ENCODE measurements at places on chromosomes 6 and 20. TPM values are rescaled to one million over a fixed set of nuclear protein-coding genes. Genes with fewer than 3 reads are reported as not detected.
A peak's percentile ranks its signal among the peaks of the same experiment; 100 is the strongest.

Gene ALDH5A1
- total RNA-seq, result 10.4 TPM

- no peak for DNase-seq
Measured at GRCh38 chr6:53818858-53819609, 24.2 kb downstream of the LRRC1 start.

DNA sequence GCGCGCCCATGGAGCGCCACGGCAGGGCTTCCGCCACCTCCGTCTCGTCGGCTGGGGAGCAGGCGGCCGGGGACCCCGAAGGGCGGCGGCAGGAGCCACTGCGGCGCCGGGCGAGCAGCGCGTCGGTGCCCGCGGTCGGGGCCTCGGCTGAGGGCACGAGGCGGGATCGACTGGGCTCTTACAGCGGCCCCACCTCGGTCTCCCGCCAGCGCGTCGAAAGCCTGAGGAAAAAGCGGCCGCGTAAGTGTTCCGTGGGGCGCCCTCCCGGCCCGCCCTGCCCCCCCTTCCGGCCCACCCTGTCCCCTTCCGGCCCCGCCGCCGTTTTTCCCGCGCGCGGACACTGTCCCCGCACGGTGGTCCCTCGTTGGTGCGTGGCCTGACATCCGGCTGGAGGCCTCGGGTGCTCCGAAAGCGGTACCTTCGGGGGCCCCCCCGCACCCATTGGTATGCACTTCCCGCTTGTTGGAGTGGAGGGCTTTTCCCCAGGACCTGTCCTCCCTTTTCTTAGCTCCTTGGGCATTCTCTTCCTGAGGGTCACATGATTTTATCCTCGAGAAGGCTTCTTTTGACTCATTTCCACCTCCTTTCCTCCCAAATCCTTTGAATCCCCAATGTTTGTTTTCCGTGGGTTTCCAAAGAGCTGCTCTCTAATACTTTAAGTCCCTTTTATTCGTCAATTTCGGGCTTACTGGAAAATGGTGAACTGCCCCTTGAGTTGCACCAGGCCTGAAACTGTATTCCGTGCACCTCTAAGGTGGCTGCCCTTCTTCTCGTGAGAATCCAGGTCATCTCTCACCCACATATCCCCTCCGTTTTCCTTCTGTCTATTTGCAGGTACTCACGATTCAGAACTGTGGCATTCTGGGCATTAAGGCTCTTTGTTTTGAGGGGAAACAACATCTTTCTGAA lies 556 bp downstream of the PANK2 start:
- peak; percentile 69 for DNase-seq

GRCh38 chr20:61762167-61762710 lies 303.4 kb downstream of the TAF4 start:
- DNase-seq, result no peak

DNA sequence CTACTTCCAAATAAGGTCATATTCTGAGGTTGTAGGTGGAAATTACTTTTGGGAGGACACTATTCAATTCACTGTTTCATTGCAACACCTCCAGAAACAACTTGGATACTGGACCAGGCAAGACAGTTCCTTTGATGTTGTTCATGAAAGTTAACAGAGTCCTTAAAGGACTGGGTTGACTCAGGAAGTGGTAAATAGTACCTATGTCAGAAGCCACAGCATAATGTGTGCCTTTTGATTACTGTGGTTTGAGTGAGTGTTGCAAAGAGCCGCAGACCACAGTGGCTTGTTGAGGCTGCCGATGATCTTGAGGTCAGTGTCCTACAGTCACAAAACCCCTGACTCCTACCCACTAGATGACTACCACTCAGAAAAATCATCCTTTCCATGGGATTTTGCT lies 10.9 kb downstream of the IL20RA start:
- DNase-seq, result no peak

Gene GJA10
- not detected for total RNA-seq

- no peak for DNase-seq
Measured at GRCh38 chr6:132063738-132064137, 112.6 kb upstream of the CCN2 start.

Gene KIFC1
- 2.3 TPM for total RNA-seq

- DNase-seq, result no peak
Measured at GRCh38 chr6:117344444-117345291, 79.3 kb downstream of the VGLL2 start.

Gene OR2J1
- not detected for total RNA-seq

Gene CNKSR3
- total RNA-seq, result 63.1 TPM

DNA sequence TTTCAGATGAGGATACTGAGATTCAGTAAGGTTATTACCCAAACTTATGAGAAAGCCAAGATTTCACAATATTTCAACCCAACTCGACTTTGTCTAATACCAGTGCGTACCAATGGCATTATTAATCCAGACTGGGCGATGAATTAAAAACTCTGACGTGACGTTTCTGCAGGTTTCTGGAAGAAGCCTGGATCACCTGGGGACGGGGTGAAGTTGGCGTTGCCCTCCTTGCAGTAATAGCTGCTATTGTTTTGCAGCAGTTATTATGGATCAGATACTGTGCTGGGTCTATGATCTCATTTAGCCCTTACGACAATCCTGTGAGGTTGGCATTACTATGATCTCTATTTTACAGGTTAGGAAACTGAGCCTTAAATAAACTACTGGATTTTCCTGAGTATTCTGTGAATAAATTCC lies 569 bp upstream of the CDC5L start:
- DNase-seq, result no peak

DNA sequence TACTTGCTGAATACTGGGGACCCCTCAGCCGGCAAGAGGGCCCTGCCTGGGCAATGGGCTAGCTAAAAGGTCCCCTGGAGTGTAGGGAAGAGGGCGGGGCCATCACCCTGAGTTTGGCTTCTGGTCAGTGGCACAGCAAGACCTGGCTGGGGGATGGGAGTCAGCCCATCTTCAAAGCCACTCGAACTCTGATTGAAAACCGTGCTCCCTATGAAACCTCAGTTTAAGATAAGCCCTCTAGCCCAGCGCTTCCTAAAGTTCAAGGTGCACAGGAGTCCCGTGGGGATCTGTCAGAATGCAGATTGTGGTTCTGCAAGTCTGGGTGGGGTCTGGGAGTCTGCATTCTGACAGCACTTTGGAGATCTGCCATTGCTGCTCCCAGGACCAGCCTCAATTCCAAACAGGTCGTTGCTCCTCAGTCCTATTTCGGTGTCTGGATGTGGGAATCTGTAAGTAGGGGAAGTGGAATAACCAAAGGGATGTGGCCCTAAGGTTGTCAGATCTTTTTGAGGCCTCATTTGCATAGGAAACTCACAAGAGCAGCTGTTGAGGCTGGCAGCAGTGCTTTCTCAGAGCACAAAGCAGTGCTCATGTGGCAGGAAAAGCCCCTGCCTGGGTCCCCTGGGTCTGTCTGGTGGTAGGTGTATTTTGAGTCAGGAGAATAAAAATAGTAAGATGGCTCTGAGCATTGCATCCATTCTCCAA lies 85.3 kb upstream of the SCP2D1 start:
- DNase-seq, result no peak

DNA sequence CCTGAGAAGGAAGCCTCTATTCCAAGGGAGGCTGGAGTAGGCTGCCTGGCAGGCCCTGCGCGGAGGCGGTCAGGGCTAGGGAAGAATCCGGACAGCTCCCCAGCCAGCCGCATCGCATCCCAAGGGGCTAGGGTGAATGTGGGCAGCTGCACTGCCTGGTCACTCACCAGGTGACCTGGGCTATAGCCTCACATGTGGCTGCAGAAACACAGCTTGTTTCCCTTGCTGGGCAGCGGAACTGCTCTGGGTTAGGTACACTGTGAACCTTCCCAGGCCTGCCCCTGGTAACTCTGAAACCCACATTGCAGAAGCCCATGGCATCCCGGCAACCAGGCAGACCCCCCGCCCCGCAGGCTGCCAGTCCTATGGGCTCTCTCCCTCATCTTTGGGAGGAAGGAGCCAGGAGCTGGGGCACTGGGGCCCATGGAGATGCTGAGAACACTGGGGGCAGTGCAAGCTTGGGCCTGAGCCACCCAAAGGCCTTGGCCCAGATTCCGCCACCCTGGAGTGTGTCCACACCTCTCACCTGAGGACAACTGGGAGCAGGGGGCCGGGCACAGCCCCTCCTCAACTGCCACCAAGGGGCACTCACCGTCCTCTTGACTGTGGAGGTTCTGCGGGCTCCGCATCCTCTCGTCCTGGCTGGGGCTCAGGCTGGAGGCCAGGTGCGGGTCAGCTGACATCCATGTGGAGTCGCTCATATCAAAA lies 111.0 kb downstream of the NOL4L start:
- no peak for DNase-seq

DNA sequence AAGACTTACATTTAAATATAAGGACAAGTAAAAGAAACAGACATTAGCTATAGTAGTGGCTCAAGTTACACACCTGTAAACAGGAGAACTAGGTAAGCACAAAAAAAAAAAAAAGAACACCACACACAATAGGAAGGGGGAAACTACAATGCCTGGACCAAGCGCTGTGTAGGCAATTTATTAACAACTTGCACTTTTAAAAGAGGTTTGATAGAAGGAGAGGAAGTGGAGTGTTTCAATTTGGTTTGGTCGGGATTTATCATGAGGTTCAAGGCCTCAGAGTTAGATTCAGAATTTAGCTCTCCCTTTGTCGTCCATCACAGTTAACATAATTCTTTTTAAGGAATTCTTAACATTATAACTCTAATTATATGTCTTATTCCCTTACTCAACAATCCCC lies 1.1 kb upstream of the USP49 start:
- DNase-seq, result no peak

GRCh38 chr20:54491506-54491905 lies 16.1 kb downstream of the DOK5 start:
- no peak for DNase-seq

Gene THEMIS
- 3.3 TPM for total RNA-seq

- DNase-seq, result no peak
Measured at GRCh38 chr6:153172815-153173214, 41.7 kb upstream of the RGS17 start.

Gene EXOC2
- total RNA-seq, result 21.7 TPM

Gene PRKN
- 10.4 TPM for total RNA-seq

Gene ADTRP
- 2.7 TPM for total RNA-seq

DNA sequence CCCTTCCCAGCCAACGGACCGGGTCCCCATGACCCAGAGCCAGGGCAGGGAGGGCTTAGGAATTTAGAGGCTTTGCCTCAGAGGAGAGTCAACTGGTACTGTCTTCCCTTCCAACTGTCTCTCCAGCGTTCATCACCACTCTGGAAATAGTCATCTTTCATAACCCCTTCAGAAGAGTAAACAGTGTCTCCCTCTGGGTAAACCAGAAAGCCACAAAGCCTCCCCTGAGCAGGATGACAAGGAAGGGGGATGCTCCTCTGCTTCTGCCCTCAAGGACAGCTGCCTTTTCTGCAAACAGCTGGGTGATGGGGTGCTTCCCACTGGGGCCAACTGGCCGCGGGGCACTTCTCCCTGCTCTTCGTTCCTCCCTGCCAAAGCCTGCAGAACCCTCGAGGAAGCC lies 90.1 kb downstream of the PSMG4 start:
- DNase-seq, result no peak
